Progenitor cell of endocrine pancreas (in vitro differentiated cells): ENCODE measurements at places on chromosomes 3 and 15. TPM values are rescaled to one million over a fixed set of nuclear protein-coding genes. Genes with fewer than 3 reads are reported as not detected.
A peak's percentile ranks its signal among the peaks of the same experiment; 100 is the strongest.

DNA sequence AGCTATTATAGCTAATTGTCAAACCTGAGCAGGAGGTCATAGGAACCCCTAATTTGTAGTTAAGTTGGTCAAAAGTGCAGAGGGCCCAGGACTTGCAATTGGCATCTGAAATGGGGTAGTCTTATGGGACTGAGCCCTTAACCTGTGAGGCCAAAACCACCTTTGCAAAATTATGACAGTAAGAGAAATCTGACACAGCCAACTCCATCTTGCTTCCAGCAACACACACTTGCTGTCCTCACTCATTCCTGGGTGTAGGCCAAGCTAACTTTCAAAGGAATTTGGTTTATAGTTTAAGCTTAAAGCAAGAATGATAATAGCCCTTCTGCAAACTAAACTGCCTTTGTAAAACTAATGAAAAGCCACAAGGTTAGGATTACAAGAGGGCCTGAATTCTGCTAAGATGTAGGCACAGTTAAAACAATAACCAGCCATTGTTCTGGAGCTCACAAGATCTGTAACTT lies 57.6 kb upstream of the FRMD4B start:
- DNase-seq: no peak
- H3K27ac ChIP-seq: no peak overlapping the region
- H3K27me3 ChIP-seq: no peaks in the 10 kb centered on the region
- H3K4me1 ChIP-seq: peaks cover 7% of the 10 kb centered on the region
- H3K36me3 ChIP-seq: peaks cover 1% of the 10 kb centered on the region

HHATL gene
- not detected in 2 replicates for total RNA-seq

- H3K27me3 ChIP-seq: no peaks in the 10 kb centered on the region
- H3K4me1 ChIP-seq: peaks cover 47% of the 10 kb centered on the region
- H3K4me3 ChIP-seq: peak overlapping the region; percentile 80
- DNase-seq: no peak
These were observed 2.6 kb downstream of the ZNF710 start for GRCh38 chr15:90003736-90004135.

DNA sequence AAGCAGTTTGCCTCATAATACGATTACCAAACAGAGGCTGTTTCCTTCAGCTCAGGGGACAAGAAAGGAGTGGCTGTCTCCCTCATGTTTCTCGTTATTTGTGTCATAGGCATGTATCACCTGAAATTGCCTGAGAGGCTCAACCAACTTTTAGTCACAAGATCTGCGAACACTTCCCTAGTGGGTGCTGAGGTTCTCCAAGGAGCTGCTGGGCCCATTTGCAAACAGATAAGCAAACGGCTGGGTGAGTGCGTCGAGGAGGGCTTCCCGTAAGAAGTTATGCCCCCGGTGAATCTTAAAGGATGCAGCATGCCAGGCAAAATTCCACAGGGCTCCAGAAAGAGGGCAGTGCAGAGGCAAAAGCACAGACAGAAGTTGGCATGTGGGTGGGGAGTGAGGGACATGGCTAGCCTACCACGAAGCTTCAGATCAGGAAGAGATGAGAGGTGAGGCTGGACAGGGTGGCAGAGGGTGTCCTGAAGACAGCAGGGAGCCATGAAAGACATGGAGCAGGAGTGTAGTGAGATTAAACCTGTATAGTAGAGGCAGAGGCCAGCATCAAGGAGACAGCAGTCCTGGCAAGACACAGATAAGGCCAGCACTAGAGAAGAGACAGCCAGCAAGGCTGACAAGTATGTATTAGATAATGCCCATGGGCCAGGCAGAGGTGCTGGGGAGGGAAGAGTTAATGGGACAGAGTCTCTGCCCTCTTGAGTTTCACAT lies 4.0 kb upstream of the GP9 start:
- no peak overlapping the region for H3K4me3 ChIP-seq
- no peaks in the 10 kb centered on the region for H3K36me3 ChIP-seq
- no peak overlapping the region for H3K27ac ChIP-seq
- H3K27me3 ChIP-seq: no peaks in the 10 kb centered on the region
- DNase-seq: no peak

CFAP100 gene
- total RNA-seq: 0.79 and 1.00 TPM in 2 replicates

SETD5 gene
- 227 and 233 TPM in 2 replicates for total RNA-seq

DNA sequence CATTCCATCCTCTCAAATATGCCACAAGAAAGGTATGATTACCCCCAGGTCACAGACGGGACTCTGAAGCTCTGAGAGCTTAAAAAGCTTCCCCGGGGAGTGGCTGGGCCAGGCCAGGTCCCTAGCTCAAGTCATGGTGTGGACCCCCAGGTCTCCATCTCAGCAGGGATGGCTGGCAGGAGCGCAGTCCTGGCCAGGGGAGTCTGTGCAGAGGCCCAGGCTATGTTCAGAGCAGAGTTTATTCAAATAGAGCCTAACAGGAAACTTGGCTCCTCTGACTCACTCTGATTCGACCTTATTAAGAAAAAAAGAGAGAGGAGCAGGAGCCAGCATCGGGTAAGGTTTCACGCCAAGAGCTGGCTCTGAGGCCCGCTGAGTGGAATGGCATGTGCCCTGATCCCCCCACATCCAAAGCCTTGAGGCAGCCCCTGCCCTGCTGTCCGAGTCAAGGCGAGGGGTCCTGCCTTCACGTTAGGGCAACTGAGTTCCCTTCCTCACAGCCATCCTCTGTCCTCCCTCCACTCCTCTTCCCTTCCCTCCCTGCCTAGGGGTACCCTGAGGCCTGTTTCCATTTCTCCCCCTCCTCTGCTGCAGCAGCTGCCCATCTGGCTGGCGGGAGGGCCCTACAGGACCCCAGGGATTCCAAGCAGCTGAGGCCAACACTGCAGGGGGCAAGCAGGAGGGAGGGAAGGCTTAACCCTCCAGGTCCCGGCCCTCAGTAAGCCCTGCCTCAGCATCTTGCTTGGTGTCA lies 1.9 kb upstream of the LOXL1 start:
- no peaks in the 10 kb centered on the region for H3K36me3 ChIP-seq
- H3K27me3 ChIP-seq: peaks cover 34% of the 10 kb centered on the region
- no peak for DNase-seq
- no peak overlapping the region for H3K27ac ChIP-seq

GUCA1C gene
- total RNA-seq: not detected in 2 replicates

DNA sequence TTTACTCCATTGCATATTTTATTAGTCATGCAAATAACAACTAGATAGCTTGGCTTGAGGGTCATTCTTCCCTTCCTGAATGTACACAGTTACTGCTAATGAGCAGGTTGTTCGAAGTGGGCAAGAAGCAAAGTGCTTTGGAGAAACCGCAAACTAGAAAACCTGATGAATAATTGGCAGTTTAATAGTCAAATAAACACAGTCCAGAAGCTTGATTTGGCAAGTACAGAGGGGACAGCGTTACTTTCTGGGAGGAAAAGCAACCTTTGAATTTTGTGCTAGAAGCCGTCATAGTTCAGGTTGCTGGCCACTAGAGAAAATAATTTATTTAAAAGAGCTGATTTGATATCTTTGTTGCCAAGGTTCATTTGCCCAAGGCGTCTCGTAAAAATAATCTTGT lies 94.9 kb downstream of the MFSD1 start:
- peaks cover 13% of the 10 kb centered on the region for H3K27me3 ChIP-seq
- no peak overlapping the region for H3K4me3 ChIP-seq
- H3K4me1 ChIP-seq: peaks cover 5% of the 10 kb centered on the region
- H3K27ac ChIP-seq: no peak overlapping the region
- H3K36me3 ChIP-seq: no peaks in the 10 kb centered on the region

GP9 gene
- not detected in 2 replicates for total RNA-seq

PXYLP1 gene
- 36.3 and 37.6 TPM in 2 replicates for total RNA-seq
